ENCODE measurements at places on chromosomes 7 and 10.

- DNase-seq: peak; percentile 88
These were observed 525.7 kb downstream of the KCNMA1 start for GRCh38 chr10:77111611-77112550.

- DNase-seq: no peak
These were observed 65.7 kb upstream of the STRIP2 start for GRCh38 chr7:129368389-129368986.

GRCh38 chr10:22022257-22023032 is 18.9 kb upstream of the DNAJC1 start:
- DNase-seq: no peak

- DNase-seq: no peak
These were observed 5.5 kb downstream of the RAMP3 start for GRCh38 chr7:45162943-45163691.

GRCh38 chr10:103800789-103801540 is 54.4 kb downstream of the SH3PXD2A start:
- no peak for DNase-seq

DNA sequence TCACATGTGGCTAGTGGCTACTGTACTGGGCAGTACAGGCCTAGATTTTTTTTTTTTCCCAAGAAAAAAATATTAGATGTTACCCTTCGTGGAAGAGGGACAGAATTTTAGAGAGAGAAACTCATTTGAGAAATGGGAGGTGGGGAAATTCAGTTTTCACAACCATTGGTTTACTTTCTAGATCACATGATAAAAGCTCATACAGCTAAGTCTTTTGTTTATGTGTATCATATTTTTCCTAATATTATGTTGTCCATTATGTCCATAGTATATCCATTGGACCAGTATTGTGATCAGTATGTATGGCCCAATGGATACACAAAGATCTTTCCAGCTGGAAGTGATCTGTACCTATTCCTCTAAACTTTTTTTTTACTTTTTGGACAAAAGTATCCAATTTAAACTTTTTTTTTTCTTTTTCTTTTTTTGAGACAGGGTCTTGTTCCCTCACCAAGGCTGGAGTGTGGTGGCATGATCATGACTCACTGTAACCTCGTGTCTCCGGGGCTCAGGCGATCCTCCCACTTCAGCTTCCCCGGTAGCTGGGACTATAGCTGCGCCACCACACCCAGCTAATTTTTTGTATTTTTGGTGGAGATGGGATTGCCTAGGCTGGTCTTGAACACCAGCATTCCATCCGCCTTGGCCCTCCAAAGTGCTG is 4.1 kb downstream of the CALU start:
- DNase-seq: no peak

- DNase-seq: no peak
These were observed 99.2 kb downstream of the HECW1 start for GRCh38 chr7:43211693-43212092.

DNA sequence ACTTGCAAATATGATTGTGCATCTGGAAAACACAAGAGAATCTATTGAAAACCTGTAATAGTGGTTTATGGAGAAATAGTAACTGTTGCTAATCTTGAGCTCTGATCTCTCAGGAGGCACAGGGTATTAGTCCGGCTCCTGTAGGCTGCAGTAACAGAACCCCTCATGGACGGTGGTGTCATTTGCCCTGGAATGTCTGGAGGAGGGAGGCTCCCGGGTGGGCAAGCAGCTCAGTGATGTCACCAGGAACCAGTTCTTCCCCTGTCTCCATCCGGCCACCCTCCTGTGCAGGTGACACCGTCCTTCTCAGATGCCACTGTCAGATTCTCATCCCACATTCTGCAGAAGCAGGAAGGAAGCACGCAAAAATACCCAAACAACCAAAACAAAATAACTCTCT is 29.3 kb downstream of the INPP5A start:
- no peak for DNase-seq

DNA sequence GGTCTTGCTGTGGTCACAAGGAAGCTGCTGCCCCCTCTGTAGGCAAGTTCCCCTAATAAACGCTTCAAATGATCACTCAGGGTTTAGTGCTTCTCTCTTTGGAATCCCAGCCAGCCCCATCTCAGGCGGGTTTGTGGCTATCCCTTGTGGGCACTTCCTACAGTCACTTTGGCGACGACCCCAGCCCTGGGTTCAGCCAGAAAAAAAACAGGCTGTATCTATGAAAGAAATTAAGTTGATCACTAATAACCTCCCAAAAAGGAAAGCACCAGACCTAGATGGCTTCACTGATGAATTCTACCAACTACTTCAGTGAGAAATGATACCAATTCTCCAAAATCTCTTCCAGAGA is 208.2 kb downstream of the MAD1L1 start:
- no peak for DNase-seq

DNA sequence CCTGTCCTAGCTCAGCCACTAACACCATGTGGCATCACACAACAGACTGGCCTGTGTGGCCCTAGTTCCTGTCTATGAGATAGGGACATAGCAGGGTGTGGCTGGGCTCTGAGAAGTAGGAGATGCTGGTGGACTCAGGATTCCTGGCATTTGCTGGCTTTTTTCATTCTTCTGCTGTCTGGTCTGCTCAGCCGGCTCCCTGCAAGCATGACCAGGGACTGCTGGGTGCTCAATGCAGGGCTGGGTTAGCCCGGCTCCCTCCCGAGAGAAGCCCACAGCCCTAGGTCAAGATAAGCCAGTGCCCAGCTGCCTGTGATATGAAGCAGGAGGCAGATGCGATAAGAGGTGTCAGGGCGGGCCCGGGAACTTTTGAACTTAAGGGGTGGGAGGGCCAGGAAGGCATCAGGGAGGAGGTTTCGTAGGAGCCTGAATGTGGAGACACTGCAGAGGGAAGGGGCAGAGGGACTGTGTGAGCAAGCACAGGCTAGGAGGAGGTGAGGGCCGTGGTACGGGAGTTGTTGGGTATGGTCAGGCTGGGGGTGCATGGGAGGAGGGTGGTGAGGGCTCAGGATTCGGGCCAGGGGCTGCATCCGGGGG is 3.5 kb downstream of the AQP1 start:
- DNase-seq: no peak

- peak; percentile 22 for DNase-seq
These were observed 254.8 kb downstream of the PHF14 start for GRCh38 chr7:11228515-11228914.

- DNase-seq: peak; percentile 78
These were observed 219.3 kb upstream of the PRSS58 start for GRCh38 chr7:142477079-142477651.

DNA sequence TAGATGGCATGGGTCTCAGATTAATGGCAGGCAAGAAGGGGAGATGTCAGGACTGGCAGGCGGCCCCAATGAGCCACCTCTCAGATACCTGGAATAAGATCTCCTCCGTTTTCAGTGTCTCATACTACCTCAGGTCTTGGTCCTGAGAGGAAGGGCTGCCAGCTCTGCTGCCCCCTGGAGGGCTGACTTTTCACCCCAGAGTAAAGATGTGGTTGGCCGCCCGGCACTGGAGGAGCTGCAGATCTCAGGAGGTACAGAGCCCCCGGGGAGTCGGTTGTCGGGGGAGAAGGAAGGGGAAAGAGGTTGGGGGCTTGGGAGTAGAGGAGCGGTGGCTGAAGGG is 642 bp upstream of the COL13A1 start:
- DNase-seq: peak; percentile 68

- peak; percentile 70 for DNase-seq
These were observed 29.1 kb downstream of the GALNT11 start for GRCh38 chr7:152054367-152055230.

DNA sequence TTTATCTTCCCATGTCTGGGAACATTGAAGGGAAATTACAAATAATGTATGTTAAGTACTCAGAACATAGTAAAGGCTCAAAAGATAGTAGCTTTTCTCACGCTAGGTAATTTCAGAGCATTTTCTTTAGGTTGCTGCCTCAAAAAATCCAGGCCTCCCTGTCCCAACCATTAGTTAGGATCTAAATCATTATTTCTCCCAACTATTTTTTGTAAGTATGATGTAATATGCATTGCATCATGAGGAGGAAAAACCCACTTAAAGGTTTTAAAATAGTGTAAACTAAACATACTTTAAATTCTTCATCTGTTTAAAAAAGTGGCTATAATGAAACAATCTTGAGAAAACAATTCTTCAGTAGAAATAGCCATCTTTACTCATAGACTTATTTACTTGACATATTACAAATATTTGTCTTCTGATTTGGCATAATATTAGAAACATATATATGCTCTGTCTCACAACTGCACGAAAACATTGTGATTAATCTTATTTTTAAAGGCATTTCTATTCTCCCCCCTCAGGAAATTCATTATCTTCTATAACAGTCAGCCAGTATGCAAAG is 329.3 kb downstream of the ELMO1 start:
- DNase-seq: no peak

- DNase-seq: peak; percentile 86
These were observed at the start of gene ARHGAP12 for GRCh38 chr10:31928549-31929260. ARHGAP12 (minus strand) TSS chr10:31928831; CDS start chr10:31908855, 19,976 bp downstream.

DNA sequence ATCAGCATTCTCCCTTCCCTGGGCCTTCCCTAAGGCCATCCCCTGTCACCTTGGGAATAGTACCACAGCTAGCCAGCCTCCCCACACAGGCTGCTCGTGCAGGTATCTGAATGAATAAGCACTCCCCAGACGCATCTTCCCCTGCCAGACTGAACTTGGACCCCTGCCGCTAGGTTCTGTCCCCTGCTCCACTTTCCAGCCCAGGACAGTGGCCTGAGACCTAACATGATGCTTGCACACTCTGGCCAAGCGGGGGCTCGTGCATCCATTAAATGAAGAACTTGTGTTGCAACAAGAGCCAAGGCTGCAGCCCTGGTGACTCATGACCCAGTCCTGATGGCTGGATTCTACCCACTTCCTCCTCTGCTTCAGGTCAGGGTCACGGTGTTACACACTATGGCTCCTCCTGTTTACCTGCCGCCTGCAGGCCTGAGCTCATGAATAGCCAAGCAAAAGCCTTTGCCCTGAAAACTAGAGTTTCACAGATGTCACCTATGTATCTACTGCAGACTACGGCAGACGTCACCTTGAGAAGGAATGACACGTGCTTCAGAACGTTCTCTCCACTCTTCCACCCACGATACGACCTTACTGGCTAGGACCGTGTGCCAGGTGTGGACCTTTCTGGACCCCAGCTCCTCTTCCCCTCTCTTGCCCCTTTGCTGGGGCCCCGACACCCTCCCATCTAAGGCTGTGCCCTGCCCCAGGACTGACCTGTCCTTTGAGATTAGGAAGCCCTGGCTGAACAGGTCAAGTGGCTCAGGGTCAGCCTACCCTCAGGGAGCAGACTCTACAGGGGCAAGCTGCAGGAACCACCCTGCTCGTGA is 6.5 kb downstream of the ASB13 start:
- peak; percentile 27 for DNase-seq

- DNase-seq: no peak
These were observed 222.1 kb upstream of the SHH start for GRCh38 chr7:156034397-156034796.

DNA sequence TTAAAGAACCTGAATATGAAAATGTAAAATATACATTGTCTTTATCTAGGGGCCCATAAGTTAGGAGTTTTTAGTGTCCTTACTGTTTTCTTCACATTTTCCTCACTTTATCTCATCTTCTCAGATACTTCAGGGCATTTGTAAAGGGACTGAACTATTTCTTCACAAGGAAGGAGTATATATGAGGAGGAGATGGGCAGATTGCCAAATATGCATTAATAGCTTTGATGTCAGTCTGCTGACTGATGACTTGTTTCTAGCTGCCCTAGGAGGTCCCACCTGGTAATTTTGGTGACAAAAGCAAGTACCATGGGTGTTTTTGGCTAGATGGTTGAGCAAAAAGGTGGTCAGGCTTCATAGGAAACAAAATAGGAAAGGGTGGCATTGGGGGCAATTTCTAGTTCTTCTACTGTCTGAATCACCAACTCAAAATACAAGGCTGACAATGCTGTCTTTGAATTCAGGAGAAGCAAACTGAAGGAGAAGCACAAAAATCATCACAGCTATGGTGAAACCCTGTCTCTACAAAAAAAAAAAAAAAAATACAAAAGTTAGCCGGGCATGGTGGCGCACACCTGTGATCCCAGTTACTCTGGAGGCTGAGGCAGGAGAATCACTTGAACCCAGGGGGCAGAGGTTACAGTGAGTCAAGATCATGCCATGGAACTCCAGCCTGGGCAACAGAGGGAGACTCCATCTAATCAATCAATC is 10.4 kb upstream of the STRIP2 start:
- DNase-seq: peak; percentile 7

DNA sequence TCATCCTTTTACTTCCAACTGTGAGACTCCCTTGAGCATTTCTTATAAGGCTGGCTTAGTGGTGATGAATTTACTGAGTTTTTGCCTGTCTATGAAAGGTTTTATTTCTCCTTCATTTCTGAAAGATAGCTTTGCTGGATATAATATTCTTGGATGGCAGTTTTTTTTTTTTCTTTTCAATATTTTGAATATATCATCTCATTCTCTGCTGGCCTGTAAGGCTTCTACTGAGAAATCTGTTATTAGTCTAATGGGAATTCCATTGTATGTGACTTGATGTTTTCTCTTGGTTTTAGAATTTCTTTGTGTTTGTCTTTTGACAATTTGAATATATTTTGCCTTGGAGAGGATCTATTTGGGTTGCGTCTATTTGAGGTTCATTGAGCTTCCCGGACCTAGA is 22.4 kb downstream of the PHTF2 start:
- DNase-seq: no peak

DNA sequence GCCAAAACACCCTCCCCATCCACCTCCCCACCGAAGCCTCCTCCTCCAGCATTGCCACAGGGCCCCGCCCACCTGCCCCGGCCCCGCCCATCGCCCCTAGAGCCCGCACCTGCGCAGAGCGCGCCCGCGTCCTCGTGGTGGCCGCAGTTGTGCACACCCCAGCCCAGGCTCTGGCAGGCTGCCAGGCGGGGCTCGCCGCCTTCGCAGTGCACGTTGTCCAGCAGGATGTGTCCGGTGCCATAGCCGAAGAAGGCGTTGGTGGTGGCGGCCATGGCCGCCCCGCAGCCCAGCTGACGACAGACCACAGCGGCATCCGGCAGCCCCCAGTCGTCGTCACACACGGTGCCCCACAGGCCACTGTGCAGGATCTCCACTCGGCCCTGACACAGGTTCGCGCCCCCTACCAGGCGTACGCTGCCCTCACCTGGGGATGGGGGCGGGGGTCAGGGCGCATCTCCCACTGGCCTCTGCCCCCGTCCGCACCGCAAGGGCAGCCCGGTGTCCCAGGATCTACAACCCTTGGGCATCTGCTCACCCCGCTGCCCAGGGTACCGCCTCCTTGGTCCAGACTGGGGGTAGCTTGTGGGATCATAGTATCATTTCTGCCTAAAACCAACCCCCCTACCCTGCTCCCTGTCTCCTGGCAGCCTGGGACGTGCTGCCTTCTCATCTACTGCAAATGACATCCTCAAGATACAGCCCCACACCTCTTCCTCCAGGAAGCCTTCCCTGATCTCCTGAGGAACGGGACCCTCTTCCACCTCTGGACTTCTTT is 11.9 kb downstream of the SSC4D start:
- DNase-seq: peak; percentile 49

GRCh38 chr7:132457658-132458057 is 118.6 kb downstream of the PLXNA4 start:
- DNase-seq: no peak

DNA sequence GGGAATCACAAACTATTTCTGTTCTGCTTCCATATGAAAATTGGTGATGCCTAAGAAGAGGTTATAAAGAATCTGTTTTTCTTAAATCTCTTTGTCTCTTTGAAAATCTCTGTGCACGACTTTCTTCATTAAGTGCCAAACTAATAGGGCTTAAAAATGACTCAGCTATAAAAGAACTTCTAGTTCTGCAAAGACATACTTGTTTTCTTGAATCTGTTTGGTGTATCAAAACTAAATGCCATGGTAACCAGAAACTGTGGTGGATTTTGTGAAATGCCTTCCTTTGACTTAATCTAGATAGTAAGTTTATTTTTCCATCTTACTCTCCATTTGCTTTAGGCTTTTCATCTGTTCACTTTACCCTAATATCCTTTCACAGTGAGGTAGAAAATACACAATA is 417.8 kb downstream of the PARD3 start:
- peak; percentile 73 for DNase-seq
